ENCODE measurements at places on chromosomes 2 and 18. TPM values are rescaled to one million over a fixed set of nuclear protein-coding genes. Genes with fewer than 3 reads are reported as not detected.

The TMEM178A gene
- not detected for total RNA-seq

The SETBP1 gene
- 0.10 TPM for total RNA-seq

The CELF4 gene
- not detected for total RNA-seq

The RESP18 gene
- total RNA-seq = not detected

The VIL1 gene
- total RNA-seq = not detected

The MARCO gene
- not detected for total RNA-seq

The NIF3L1 gene
- 69.7 TPM for total RNA-seq

The GPR155 gene
- 2.4 TPM for total RNA-seq

The ST8SIA5 gene
- not detected for total RNA-seq

The GPR39 gene
- total RNA-seq = 4.7 TPM

The ZFP36L2 gene
- 1.4 TPM for total RNA-seq

The SCG2 gene
- total RNA-seq = 2.2 TPM

The FABP1 gene
- not detected for total RNA-seq

The CPLX4 gene
- total RNA-seq = not detected

The CCDC102B gene
- 1.3 TPM for total RNA-seq

The ANKRD30BL gene
- total RNA-seq = not detected

The SERPINB10 gene
- not detected for total RNA-seq

The MAPK4 gene
- 0.07 TPM for total RNA-seq

The TEKT4 gene
- total RNA-seq = not detected

The DPP10 gene
- total RNA-seq = not detected

The KRTCAP3 gene
- total RNA-seq = not detected

The CCDC68 gene
- total RNA-seq = not detected

The RAPGEF4 gene
- not detected for total RNA-seq

The RAD51AP2 gene
- total RNA-seq = 0.17 TPM

The NPHP1 gene
- total RNA-seq = 17.4 TPM

The ALLC gene
- total RNA-seq = not detected

The NOTO gene
- not detected for total RNA-seq
